ENCODE measurements at places on chromosomes 1 and 21.

GRCh38 chr21:45889961-45890360 lies 91.6 kb upstream of the COL6A1 start:
- DNase-seq, result no peak

DNA sequence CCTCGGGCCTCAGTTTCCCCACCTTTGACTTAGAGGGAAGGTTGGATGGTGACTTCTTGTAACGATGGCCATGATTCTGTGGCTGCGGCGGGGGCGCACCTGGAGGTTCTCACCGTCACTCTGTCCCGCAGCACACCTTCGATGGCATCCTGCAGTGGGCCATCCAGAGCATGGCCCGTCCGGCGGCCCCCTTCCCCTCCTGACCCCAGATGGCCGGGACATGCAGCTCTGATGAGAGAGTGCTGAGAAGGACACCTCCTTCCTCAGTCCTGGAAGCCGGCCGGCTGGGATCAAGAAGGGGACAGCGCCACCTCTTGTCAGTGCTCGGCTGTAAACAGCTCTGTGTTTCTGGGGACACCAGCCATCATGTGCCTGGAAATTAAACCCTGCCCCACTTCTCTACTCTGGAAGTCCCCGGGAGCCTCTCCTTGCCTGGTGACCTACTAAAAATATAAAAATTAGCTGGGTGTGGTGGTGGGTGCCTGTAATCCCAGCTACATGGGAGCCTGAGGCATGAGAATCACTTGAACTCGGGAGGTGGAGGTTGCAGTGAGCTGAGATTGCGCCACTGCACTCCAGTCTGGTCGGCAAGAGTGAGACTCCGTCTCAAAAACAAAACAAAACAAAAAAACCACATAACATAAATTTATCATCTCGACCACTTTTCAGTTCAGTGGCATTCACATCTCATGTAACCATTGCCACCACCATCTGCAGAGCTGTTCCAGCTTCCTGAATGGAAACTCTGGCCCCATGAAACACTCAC lies 2.1 kb upstream of the PFKL start:
- DNase-seq, result peak; percentile 83

DNA sequence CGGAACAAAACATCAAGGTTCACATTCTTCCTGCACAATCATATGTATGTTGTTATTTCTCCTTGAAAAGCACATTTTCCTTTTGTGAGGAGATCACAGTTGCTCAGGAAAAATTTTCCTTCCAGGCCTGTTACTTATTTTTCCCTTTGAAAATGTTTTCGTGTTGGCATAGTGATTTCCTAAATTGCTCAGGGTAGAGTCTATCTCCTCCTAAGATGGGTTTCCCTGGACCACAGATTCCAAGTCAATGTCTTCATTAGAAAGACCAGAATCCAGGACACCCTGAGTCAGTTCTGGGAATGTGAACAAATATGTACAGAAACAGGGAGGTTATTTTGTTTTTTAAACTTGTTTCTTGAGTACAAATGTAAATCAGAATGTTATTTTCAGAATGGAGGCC lies 94.3 kb upstream of the C1orf105 start:
- no peak for DNase-seq

DNA sequence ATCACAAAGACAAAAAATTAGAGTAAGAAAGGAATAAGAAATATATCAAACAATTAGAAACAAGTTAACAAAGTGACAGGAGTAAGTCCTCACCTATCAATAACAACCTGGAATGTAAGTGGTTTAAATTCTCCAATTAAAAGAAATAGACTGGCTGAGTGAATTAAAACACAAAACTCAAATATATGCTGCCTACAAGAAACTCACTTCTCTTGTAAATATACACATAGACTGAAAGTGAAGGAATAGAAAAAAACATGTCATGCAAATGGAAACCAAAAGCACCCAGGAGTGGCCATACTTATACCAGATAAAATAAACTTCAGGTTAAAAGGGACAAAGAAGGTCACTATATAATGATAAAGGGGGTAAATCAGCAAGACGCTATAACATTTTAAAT lies 43.2 kb upstream of the NUF2 start:
- DNase-seq, result no peak

DNA sequence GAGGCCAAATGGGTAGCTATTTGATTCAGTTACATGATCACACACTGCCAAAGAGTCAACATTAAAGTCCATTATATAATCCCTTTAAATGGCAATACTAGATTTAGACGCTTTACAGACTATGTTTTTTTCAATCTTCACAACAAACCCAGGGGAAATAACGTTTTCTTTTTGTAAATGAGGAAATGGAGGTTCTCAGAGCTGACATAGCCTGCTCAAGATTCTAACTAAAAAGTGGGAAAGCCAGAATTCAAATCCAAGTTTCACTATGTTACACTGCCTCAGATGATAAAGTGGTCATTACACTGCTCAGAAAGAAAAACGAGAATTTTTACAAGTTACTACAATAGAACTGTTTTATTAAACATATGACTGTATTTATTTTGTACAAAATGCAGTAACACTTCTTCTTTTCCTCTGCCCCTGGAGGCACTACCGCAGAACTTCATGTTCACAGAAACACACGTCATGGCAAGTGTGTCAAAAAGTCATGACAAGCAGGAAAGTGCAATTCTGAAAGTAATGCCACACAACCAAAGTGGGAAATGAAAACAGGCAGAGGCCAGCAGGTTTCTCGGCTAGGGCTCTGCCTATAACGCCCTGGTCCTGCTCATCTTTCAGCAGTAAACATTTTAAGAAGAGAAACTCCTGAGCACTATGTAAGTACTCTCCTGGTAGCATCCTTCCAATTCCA lies 19.0 kb downstream of the THEMIS2 start:
- DNase-seq, result no peak

GRCh38 chr1:11078631-11079030 lies 18.8 kb upstream of the SRM start:
- DNase-seq, result peak; percentile 32

DNA sequence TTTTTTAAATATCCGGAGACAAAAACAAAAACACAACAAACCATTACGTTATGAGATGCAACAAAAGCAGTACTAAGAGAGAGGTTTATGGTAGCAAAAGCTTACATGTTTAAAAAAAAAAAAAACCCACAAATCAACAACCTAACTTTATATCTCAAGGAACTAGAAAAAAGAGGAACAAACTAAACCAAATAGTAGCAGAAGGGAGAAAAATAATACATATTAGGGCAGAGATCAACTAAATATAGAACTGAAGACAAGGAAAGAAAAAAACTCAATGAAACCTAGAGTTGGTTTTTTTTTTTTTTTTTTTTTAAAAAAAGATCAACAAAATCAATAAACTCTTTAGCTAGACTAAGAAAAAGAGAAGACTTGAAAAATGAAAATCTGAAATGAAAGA lies 34.9 kb downstream of the ZNF644 start:
- DNase-seq, result no peak

- no peak for DNase-seq
Measured at GRCh38 chr1:110463725-110464124, 12.8 kb downstream of the PROK1 start.

DNA sequence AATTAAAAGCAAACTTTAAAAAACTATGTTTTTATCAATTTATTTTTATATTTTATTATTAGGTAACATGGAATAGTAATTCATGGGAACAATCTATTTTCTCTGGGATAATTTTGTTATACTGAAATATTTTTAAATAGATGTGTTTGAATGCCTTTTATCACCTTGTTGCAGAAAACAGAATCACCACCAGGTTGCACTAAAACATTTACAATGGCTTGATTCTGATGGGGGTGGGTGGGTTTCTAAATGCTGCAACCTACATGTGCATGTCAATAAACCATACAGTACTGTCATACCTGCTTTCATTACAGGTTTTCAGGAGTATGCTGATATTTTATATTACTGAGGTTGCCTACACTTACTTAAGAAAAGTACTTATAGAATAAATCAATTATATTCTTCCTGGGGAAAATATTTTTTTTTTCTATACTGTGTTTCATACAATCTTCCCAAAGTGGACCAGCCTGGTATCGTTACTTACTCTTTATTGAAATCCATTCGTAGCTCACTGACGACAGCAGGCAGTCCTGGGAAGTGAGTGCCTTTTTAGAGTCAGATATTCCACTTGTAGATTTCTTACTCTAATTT lies 132.8 kb downstream of the PTPRC start:
- no peak for DNase-seq

DNA sequence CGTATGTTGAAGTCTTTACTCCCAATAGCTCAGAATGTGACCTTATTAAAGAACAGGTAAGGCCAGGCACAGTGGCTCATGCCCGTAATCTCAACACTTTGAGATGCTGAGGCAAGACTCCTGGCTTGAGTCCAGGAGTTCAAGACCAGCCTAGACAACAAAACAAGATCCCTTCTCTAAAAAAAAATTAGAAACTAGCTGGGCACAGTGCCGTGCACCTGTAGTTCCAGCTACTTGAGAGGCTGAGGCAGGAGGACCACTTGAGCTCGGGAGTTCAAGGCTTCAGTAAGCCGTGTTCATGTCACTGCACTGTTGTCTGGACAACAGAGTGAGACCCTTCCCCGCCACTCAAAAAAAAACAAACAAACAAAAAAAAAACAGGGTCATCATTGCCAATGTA lies 171.3 kb downstream of the RERE start:
- no peak for DNase-seq

GRCh38 chr1:50123071-50123470 lies 14.4 kb downstream of the ELAVL4 start:
- no peak for DNase-seq

GRCh38 chr1:35553851-35554250 lies 3.4 kb downstream of the KIAA0319L start:
- DNase-seq, result no peak

DNA sequence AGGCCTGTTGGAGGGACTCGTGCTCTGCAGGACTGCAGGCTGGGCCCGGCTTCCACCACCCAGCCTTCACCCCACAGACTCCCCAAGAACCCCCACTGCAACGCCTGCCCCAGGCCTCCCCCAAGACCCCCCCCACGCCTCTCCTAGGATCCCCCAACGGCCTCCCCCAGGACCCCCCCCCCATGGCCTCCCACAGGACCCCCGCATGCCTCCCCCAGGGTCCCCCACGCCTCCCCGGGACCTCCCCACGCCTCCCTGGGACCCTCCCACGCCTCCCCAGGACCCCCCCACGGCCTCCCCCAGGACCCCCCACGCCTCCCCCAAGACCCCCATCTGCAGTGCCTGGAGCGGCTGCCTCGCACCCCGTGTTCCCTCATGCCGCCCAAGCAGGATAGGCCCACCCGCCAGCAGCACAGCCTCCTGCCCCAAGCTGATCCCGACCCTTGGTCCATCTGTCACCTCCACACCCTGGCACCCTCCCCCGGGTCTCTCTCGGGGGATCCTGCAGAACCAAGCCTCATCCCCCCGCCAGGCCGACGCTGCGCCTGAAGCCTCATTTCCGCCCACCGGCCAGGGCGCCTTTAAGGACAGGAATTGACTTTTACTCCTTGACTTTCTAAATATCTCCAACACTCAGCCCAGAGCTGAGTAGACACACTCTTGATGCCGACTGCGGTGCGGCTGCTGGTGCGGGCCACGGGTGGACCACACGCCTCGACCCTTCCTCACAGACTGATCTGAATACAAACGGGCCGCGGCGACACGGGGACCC lies 14.1 kb upstream of the RNF223 start:
- no peak for DNase-seq

DNA sequence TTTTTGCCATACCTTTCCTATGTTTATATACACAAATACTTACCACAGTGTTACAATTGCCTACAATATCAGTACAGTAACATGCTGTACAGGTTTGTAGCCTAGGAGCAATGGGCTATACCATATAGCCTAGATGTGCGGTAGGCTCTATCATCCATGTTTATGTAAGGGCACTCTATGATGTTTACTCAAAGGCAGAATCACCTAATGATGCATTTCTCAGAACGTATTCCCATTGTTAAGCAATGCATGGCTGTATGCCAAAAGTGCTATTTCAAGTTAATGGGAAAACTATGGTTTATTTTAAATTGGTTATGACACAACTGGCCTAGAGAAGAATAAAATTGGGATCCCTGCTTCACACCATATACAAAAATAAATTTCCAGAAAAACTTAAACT lies 36.9 kb upstream of the DISP1 start:
- no peak for DNase-seq

DNA sequence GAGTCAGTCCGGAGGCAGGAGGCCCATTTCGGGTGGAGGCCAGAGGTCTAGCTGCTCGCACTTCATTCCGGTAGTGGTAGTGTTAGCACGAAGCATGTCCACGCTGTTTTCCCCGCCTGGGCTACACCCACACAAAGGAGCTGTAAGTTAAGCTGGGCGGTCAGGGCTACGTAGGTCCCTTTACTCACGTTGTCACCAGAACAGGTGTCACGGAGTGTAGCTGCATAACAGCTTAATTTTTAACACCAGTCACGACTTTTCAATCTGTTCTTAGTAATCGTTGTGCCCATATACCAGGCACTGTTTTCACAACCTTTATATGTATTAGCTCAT lies 15.6 kb downstream of the HLX start:
- no peak for DNase-seq

DNA sequence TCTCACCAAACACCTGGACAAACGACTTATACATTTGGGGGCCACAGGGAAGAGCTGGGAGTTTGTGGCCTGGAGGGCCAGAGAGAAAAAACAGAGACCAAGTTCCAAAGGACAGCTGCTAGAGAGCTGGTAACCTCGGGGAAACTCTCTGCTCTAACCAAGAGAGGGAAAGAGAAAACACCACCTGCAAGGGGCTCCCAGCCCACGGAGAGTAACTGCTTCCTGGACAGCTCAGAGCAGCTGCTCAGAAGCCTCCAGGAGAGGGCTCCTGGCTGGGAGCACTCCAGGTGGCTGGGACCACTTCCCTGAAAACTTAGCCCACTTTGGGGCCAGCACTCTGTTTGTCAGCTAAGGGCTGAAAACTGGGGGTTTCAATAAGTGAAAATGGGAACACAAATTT lies 154.8 kb upstream of the GRIK3 start:
- DNase-seq, result no peak

GRCh38 chr1:181429462-181429861 lies 53.9 kb upstream of the CACNA1E start:
- no peak for DNase-seq

DNA sequence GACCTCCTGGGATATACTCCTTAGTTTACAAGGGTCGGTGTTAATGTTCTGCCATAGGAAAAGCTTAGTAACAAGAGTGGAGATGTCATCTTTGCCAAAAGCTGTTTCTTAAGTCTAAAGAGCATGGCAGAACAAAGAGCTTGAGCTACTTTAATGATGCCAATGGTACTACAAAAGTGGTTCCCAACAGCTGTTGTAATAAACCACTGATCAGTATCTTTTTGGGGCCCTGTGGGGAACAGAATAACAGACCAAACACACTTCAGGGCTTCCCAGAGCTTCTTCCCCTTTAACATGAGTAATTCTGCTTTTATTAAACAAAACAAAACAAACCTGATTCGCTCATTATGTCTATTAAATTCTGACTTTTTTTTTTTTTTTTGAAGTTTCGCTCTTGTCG lies 116.3 kb downstream of the NCAM2 start:
- no peak for DNase-seq

GRCh38 chr1:63821091-63822005 lies 47.5 kb downstream of the ROR1 start:
- no peak for DNase-seq

Data from activated CD8-positive, alpha-beta memory T cell treated with anti-CD3 and anti-CD28 coated beads, Interleukin-2, amount 50 U/mL, for 48 hours (primary cell).